ENCODE measurements at places on chromosomes 11 and 22.

DNA sequence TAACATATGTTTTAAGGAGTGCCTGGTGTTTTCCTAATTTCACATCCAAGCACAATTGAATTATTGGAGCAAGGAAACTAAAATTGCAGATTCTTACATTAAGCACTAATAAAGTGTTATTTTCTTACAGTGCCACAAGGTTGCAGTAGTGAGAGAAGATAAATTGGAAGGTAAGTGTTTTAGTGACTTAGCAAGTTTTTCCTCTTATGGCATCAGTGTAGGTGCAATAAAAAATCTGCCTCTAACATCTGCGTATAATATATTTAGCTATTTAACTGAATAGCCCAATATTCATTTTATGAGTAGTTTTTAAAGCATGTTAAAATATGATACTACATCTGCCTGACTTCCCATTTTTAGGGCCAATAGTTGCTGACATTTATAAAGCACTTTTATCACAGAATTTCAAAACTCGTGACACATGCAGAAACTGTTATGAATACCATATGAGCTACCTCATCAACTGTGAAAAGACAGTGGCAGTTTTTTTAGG, 19.0 kb downstream of the POLD3 start:
- DNase-seq: no peak

DNA sequence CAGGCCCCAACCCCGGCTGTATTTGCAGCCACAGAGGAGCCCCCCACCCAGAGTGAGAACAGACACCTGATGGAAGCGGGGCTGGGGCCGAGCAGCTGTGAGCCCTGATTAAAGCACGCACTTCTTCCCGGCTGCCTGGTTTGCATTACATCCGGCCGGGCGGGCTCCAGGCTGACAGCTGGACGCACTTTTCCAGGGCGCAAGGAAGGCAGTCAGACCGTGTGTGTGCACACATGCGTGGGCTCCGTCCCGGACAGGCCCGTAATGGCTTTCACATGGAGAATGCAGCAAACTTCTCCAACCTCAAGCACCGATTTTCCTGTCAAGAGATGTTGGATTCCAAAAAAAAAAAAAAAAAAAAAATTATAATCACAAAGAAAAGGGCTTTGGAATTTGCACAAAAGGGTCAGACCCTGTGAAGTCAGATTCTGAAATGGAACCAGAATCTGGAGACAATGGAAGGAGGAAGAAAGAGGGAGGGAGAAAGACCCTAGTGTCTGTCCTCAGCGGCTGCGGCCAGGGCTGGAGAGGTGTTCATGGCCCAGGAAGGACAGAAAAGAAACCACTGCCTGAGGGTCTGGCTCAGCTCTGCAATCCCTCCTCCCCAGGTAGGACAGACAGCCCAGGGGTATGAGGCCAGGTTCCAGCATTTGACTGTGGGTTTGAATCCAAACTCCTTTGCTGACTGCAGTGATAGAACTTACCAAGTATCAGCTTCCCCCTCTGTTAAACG, 365.5 kb downstream of the MN1 start:
- DNase-seq: no peak

DNA sequence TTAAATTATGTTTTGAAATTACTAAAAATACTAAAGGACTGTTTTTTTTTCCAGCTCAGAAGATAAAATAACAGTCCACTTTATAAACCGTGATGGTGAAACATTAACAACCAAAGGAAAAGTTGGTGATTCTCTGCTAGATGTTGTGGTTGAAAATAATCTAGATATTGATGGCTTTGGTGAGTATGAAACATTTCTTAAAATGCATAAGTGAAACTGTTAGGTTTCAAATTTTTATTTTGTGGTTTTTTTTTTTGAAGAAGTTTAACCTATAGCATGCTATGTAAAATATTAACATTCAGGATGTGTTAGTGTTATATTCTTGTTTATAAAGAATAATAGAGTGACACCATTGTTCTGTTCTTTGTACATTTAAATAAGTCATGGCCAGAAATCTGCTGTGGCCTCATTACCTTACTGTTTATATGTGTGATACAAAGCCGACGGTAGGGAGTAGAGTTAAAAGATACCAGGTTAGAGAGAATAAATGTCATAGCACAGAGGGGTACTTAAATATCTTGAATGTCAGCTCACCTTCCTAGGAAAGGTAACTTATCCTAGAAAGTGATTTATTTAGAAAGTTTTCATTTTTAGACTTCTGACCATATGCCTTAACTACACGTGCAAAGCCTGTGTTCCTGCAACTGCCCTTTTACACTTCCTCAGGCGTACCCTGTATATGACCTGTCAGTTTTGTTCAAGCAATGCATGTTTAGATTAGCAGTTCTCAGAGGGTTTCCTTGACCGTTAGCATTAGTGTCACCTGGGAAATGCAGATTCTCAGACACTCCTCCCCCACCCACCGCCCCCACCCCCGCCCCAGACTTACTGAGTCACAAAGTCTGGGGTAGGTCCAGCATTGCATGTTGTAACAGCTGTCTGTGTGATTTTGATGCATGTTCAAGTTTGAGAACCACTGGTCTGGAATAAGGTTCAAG, 6.3 kb downstream of the FDX1 start:
- DNase-seq: no peak

GRCh38 chr11:129637983-129638776, 177.5 kb upstream of the TMEM45B start:
- DNase-seq: no peak

- peak; percentile 24 for DNase-seq
Measured at GRCh38 chr11:112795142-112795815, 165.9 kb upstream of the NCAM1 start.

DNA sequence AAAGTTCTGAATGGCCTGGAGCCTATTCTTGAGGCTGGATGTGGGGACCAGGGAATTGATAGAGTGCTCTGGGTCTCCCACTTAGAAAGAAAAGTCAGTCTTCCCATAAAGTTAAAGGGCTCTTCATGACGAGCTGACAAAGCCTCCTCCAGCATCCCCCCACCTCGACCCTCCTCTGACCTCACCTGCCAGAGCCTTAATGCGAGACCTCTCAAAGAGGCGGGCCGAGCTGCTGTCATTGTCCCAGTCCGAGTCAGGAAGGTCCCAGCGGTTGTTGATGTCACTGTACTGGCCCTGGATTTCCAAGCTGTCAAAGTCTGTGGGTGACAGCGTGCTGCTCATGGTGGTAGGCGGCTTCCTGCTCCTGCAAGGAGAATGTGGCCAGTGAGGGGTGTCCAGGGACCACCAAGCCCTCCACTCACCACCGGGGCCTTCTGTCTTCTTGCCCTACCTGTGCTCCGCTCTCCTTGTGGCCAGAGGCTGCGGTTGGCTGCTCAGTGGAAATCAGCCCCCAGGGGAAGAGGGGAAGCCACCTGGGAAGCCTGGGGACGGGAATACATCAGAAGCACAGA, 8.0 kb downstream of the SPTBN2 start:
- DNase-seq: no peak

GRCh38 chr11:64791781-64792291, 11.2 kb downstream of the MAP4K2 start:
- DNase-seq: no peak

- DNase-seq: no peak
Measured at GRCh38 chr11:3671334-3672254, at the start of gene CHRNA10. Gene CHRNA10, minus strand, starts transcription at chr11:3671384. Its CDS starts 72 bp downstream, at chr11:3671312.

GRCh38 chr11:11513422-11513821, 108.4 kb downstream of the GALNT18 start:
- no peak for DNase-seq

GRCh38 chr11:97269527-97269926, 879.7 kb downstream of the JRKL start:
- DNase-seq: no peak
